ENCODE measurements at places on chromosomes 12 and 14. TPM values are rescaled to one million over a fixed set of nuclear protein-coding genes. Genes with fewer than 3 reads are reported as not detected.

Gene NTS
- total RNA-seq = not detected

Gene TAS2R7
- total RNA-seq = not detected

Gene KRT74
- not detected for total RNA-seq

Gene CACNA1C
- total RNA-seq = 27.0 TPM

Gene CMA1
- total RNA-seq = not detected

Gene OASL
- total RNA-seq = not detected

Gene RNF212B
- total RNA-seq = not detected

Gene VASH1
- 41.8 TPM for total RNA-seq

Gene NPC2
- total RNA-seq = 313 TPM

Gene CFAP73
- not detected for total RNA-seq

Gene SLC17A8
- not detected for total RNA-seq

Gene PTGER2
- 2.5 TPM for total RNA-seq

Gene MGAT4C
- total RNA-seq = 0.02 TPM

Gene EIF2S3B
- 0.56 TPM for total RNA-seq

Gene GZMB
- not detected for total RNA-seq

Gene TMTC1
- 25.2 TPM for total RNA-seq

Gene MYH6
- total RNA-seq = not detected

Gene ACVR1B
- total RNA-seq = 9.9 TPM

Gene ADCY6
- total RNA-seq = 54.9 TPM

Gene POLE2
- total RNA-seq = 2.2 TPM

Gene CLEC6A
- total RNA-seq = not detected

Gene ALG10
- 4.5 TPM for total RNA-seq

Gene ZNF605
- total RNA-seq = 17.1 TPM

Gene SLC6A12
- total RNA-seq = not detected

Gene MYF6
- total RNA-seq = not detected

Gene RDH12
- not detected for total RNA-seq

Gene AICDA
- total RNA-seq = not detected

Gene KRT80
- 10.7 TPM for total RNA-seq

Gene CPM
- 0.29 TPM for total RNA-seq

Gene CRIP1
- 38.7 TPM for total RNA-seq

Gene SRRM4
- total RNA-seq = not detected

Gene SMIM10L1
- total RNA-seq = 15.8 TPM

Gene OR4E2
- not detected for total RNA-seq

Gene KLHL33
- total RNA-seq = not detected

Gene VSX2
- total RNA-seq = not detected

Gene FOXA1
- not detected for total RNA-seq

Gene OR10P1
- not detected for total RNA-seq

Gene CMTM5
- not detected for total RNA-seq

Gene TMEM30B
- total RNA-seq = 9.3 TPM

Gene LUM
- 834 TPM for total RNA-seq

Data from chondrocyte (in vitro differentiated cells).